ENCODE measurements at places on chromosomes 2 and 18.
A peak's percentile ranks its signal among the peaks of the same experiment; 100 is the strongest.

GRCh38 chr2:62084801-62085200 is 111.1 kb upstream of the B3GNT2 start:
- no peak overlapping the region for H3K27ac ChIP-seq
- H3K27me3 ChIP-seq, result no peaks in the 10 kb centered on the region
- no peaks in the 10 kb centered on the region for H3K36me3 ChIP-seq
- no peak overlapping the region for H3K4me3 ChIP-seq
- no peaks in the 10 kb centered on the region for H3K4me1 ChIP-seq
- DNase-seq, result no peak

DNA sequence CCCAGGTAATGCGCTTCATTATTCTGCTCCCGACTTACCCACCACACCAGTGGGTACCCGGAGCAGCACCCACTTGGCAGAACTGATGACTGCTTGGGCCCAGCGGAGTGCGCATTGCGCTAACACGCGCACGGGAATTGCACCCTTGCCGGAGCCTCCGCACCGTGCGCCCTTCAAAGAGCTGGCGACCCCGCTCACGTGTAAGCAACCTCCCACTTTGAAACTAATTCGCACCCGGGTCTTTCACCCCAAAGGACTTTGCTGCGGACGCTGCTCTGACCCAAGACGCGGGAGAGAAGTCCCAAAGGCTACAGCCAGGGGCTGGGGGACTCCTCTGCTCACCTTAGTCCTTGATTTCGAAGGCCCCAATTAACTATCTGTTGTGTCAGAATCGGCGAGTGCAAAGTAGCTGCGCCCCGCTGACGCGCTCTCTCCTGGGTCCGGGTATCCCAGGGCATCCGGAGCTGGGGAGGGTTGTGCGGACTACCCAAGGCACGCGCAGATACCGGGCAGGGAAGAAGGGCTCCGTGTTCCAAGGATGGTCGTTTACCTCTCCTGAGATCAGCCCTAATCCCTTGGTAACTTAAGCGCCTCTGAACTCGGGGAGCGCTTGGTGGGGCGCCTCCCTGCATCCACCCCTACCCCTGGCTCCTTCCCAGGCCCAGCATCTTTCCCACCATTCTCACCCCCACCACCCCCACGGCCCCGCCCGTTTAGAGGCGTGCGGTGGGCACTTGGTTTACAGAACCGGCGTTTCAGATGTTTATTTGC is 13.1 kb upstream of the SATB2 start:
- H3K27ac ChIP-seq, result no peak overlapping the region
- H3K36me3 ChIP-seq, result no peaks in the 10 kb centered on the region
- no peak for DNase-seq
- H3K4me3 ChIP-seq, result no peak overlapping the region

- no peaks in the 10 kb centered on the region for H3K36me3 ChIP-seq
- no peak overlapping the region for H3K4me3 ChIP-seq
- H3K4me1 ChIP-seq, result peaks cover 41% of the 10 kb centered on the region
- H3K27me3 ChIP-seq, result no peaks in the 10 kb centered on the region
These were observed 112.8 kb downstream of the CDC42EP3 start for GRCh38 chr2:37558623-37559022.

GRCh38 chr2:119113489-119113770 is 45.1 kb downstream of the C1QL2 start:
- peaks cover 1% of the 10 kb centered on the region for H3K4me1 ChIP-seq
- H3K27me3 ChIP-seq, result peaks cover 57% of the 10 kb centered on the region
- no peaks in the 10 kb centered on the region for H3K36me3 ChIP-seq
- no peak overlapping the region for H3K4me3 ChIP-seq

DNA sequence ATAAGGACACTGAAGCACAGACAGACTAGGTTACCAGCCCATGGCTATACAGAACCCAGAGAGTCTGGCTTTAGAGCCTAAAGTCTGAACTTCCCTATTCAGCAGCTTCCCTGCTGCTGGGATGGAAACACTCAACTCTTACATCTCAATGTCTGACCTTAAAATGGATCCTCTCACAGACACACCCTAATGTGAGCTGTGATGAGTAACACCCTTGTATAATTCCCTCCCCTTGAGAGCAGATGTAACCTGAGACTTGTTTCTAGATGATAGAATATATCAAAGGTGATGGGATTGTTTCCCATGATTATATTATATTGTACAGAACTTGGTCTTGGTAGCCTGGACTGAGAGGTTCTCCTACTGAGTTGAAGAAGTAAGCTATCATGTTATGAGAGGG is 577.1 kb upstream of the KLHL29 start:
- no peaks in the 10 kb centered on the region for H3K36me3 ChIP-seq
- H3K27me3 ChIP-seq, result peaks cover 1% of the 10 kb centered on the region
- no peak for DNase-seq
- H3K27ac ChIP-seq, result no peak overlapping the region

GRCh38 chr2:30354621-30355020 is 92.4 kb upstream of the LCLAT1 start:
- no peaks in the 10 kb centered on the region for H3K36me3 ChIP-seq
- peaks cover 6% of the 10 kb centered on the region for H3K4me1 ChIP-seq
- no peak for DNase-seq

GRCh38 chr2:136215449-136215848 is 97.5 kb upstream of the CXCR4 start:
- no peak for DNase-seq
- H3K4me3 ChIP-seq, result no peak overlapping the region
- no peak overlapping the region for H3K27ac ChIP-seq
- peaks cover 3% of the 10 kb centered on the region for H3K36me3 ChIP-seq
- H3K4me1 ChIP-seq, result peaks cover 54% of the 10 kb centered on the region
- H3K27me3 ChIP-seq, result no peaks in the 10 kb centered on the region

GRCh38 chr2:46699934-46700256 is 215.7 kb downstream of the MCFD2 start:
- peak overlapping the region; percentile 93 for H3K27ac ChIP-seq
- peak; percentile 8 for DNase-seq
- no peaks in the 10 kb centered on the region for H3K36me3 ChIP-seq
- H3K27me3 ChIP-seq, result no peaks in the 10 kb centered on the region
- peaks cover 70% of the 10 kb centered on the region for H3K4me1 ChIP-seq
